ENCODE measurements at places on chromosomes 2 and 18.

DNA sequence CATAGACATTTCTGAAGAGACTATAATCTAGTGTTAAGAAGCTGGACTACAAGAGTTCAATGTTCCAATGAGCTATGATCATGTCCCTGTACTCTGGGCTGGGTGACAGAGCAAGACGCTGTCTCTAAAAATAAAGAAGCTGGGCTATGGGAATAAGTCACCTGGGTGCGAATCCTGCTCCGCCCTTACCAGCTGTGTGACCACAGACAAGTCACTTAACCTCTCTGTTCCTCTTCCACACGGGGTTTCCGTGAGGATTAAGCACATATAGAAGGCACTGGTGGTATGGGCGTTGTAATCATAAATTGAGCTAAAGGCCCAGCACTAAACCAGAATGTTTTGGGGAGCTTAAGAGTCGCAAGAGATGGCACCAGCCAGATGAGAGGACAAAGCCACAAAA, 178.5 kb downstream of the HAUS1 start:
- no peak for DNase-seq

- no peak for DNase-seq
Observed at GRCh38 chr18:63588909-63589308, 1.8 kb downstream of the SERPINB13 start.

DNA sequence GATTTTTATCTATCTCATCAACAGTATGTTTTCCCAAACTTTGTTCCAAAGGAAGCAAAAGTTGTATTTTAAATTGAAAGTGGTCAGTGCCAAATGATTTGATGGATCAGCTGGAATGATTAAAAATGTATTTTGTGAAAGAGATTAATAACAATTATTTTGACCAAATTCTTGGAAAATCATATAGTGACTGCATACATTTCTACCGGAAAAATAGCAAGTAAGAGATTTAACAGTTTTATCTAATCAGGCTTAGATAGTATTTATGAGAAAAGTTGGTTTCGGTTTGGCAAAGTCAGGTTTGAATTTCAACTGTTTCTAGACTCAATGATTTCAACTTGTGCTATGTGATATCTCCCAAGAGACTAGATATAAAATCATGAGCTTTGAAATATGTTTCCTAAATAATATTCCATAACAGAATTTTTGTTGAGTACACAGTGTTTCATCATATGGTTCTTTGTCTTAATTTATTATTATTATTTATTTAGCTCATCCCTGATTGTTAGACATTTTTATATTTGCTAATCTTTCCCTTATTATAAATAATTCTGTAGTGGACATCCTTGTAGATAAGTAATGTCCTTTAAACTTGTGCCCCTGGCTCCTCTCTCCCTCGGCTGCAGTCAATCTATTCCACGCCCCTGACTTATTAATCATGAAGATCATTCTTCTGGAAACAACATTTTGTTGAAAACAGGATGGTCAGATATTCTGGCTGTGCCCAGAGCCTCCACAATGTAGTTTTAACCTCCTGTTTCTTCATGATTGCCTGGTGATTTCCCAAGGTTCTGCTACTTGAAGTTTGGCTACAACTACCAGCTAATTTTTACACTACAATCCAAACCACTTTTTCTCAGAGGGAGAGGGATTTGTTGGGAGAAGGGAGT, 520.7 kb upstream of the TCF4 start:
- no peak for DNase-seq

- DNase-seq = no peak
Observed at GRCh38 chr2:73099486-73099885, 13.3 kb downstream of the RAB11FIP5 start.

DNA sequence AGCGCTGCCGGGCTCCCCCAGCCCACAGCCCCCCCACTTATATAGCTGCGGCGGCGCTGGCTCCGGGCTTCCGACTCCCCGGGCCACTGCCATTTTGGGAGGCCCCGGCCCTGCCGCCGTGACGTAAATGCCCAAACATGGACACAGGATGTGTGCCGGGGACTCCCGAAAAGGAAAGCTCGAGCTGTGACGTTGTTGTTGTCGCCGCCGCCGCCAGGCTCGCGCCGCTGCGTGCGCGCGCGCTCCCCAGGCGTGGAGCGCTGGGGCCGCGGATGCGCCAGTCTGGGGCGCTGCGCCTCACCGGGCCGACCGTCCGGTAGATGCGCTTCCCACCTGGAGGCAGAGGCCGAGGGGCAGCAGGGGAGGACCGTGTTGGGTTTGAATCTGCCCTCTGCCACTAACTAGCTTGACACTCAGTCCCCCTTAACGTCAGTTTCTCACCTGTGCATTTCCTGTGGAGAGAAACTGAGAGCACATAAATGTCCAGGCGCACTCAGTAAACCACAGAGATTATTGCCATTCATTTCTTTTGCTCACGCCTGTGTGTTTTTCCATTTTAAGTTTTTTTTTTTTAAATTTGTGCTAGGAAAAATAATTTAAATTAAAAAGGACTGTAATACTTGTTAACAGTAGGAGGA, at the start of gene EGR4:
EGR4 (minus strand) TSS at position 15 of the 638 bp plus-strand sequence. CDS start 231 bp downstream, outside the sequence.
- peak; percentile 48 for DNase-seq

DNA sequence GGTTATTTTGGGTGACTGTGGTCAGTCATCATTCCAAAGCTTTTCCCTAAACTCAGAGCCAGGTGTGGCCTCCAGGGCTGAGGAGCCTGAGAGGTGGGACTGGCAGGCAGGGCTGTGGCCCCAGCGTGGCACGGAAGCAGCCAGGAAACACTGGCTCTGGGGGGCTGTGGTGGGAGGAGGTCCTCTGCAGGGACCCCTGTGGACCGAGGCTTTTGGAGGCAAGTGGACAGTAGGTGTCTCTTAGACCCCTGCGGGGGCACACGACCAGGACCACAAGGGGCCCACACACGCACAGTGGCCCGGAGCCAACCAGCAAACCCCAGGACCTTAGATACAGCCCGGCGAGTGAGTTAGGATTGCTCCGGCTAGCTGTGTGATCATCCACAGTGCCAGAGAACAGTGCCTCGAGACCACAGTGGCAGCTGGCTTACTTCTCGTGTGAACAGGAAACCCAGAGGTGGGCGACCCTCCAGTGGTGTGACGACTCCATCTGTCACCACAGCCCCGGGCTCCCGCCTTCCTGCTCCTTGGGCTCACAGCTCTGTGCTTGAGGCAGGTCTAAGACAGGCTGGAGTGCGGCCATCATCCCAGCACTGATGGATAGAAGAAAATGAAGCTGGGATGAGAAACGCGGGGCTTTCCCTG, 1.6 kb upstream of the RTP5 start:
- no peak for DNase-seq

DNA sequence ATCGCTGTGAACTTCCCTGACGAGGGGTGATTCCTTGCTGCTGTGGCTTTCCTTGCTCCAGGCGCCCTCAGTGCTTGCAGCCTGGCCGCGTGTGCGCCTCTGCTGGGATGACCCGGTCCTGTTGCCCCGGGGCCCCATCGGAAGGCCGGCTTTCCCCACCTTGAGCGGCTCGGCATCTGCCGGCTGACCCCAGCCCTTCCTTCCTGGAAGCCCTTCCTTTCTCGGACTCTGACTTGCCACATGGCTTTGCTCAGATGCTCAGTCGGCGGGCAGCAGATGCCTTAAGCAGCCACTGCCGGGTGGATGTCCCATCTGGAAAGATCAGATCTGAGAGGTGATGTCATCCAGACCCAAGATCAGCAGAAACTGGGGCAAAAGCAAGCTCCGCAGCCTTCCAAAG, 100.5 kb upstream of the ODC1 start:
- no peak for DNase-seq

GRCh38 chr2:23489471-23490322, 104.7 kb downstream of the KLHL29 start:
- no peak for DNase-seq

DNA sequence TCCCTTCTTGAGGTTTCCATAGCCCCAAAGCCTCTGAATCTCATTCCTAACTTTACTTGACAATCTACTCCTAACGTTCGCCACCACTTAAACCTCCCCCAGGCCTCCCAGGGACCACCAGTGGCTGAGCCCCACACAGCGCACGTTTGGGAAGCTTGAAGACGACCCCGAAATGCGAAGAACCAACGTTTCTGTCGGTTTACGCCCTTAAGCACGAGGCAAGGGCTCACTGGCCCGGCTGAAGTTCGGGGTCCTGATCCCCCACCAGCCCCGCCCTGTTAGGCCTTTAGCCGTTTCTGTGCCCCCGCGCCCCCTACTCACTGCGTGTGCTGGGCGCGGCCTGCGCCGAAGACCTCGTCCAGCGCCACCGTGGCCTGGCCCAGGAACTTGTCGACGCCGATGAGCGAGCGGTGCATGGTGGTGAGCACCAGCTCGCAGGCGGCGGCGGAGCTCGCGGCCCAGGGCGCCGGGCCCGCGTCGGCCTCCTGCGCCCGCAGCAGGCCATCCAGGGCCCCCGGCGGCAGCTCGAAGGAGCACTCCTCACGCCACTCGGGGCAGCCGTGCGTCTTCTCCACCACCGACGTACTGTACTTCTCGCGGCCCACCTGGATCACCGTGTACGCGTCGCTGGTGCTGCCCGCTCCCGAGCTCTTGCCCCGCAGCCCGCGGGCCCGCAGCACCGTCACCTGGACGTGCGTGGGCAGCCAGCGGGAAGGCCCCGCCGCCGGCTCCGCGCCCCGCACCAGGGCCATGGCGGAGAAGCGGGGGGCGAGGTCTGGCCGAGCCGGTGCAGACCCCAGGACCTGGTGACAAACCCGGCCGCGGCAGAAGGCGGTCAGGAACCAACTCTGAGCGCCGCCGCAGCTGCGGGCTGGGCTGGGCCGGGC, 479 bp downstream of the RAB11FIP5 start:
- DNase-seq = no peak

- peak; percentile 84 for DNase-seq
Observed at GRCh38 chr2:228352048-228352447, 170.6 kb upstream of the SPHKAP start.

GRCh38 chr2:172105471-172106107, 2.9 kb upstream of the DLX2 start:
- DNase-seq = no peak

GRCh38 chr2:108492364-108492763, 41.9 kb upstream of the LIMS1 start:
- DNase-seq = no peak

DNA sequence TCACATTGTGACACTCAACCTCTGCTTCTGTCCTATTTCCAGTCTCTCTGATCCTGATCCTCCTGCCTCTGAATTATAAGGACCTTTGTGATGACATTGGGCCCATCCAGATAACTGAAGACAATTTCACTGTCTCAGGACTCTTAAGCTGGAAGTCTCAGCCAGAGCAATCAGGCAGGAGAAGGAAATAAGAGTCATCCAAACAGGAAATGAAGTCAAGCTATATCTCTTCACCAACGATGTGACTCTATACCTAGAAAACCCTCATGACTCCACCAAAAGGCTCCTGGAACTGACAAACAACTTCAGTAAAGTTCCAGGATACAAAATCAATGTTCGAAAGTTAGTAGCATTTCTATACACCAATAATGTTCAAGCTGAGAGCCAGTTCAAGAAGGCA, 29.3 kb upstream of the TWIST2 start:
- no peak for DNase-seq

- no peak for DNase-seq
Observed at GRCh38 chr18:59547581-59548182, 149.5 kb downstream of the CCBE1 start.

- DNase-seq = no peak
Observed at GRCh38 chr18:26415631-26416030, 132.7 kb downstream of the KCTD1 start.

DNA sequence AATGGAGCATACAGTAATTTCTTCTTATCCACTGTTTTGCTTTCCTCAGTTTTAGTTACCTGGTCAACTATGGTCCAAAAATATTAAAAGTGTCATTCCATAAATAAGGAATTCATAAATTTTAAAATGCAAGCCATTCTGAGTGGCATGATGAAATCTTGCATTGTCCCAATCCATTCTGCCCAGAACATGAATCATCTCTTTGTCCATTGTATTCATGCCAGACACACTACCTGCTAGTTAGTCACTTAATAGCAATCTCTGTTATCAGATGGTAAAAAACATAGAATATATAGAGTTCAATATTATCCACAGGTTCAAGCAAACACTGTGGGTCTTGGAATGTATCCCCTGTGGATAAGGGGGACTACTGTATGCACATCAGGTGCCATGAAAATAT, 872.2 kb upstream of the NXPH2 start:
- DNase-seq = no peak

- no peak for DNase-seq
Observed at GRCh38 chr2:76211991-76212985, 501.6 kb upstream of the GCFC2 start.

DNA sequence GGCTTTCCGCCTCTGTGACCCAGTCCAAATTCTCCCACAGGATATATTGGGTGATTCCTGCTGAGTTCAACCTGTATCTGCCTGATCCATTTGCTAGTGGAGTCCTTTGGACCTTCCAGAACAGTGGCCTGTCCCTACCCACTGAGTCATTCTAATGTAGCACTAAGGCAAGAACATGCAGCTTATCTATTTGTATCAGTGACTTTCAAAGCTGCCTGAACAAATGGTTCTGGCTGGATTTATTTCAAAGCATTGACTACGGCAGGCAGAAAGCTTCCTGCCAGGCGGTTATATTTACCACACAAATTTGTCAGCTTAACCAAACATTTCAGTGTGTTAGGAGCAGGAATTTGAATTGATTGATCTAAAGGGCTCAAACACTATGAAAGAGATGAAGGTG, 613.4 kb downstream of the DCC start:
- DNase-seq = no peak

GRCh38 chr2:240250985-240251847, 110.8 kb upstream of the OTOS start:
- DNase-seq = peak; percentile 10

- DNase-seq = no peak
Observed at GRCh38 chr2:174633623-174633930, 36.0 kb upstream of the WIPF1 start.

DNA sequence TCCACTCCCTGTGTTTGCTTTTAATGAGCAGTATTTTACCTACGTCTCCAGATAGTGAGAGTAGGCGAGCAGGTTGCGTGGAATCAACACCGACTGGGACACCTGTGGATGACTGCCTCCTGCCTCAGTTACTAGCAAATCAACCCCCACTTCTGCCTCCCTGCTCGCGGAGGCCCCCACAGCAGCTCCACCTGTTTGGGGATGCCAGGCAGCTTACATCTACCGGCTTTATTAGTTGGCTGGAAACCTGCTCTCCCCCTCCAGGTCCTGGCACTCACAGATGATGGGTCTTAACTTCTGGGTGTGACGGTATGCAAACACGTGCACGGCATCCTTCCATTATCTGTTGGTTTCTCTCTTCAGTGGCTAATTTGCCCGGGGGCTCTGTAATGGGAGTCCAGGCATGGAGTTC, 164.4 kb upstream of the SESTD1 start:
- DNase-seq = no peak

Measured in NCI-H1092 treated with DMSO at 0.1 percent for 48 hours (cell line).